ENCODE measurements at places on chromosomes 7 and 10.

- DNase-seq = no peak
Observed at GRCh38 chr10:30619966-30620365, 9.6 kb downstream of the LYZL2 start.

DNA sequence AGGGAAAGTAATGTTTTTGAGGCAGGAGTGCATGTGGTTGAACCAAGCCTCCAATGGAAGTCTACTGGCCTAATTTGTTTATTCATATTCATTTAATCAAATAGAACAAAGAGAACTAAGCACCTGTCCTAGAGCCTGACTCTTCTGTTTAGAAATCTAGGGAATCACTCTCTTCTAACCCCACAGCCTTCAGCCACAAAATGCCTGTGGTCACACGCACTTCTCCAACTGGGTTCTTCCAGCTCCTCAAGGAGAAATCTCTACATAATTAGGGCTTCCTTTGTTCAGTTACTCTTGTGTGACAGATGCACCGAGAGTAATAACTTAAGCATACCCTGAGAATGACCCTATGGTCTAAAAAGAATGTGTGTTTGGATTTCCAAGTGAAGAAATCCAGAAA is 133.7 kb upstream of the NAMPT start:
- no peak for DNase-seq

DNA sequence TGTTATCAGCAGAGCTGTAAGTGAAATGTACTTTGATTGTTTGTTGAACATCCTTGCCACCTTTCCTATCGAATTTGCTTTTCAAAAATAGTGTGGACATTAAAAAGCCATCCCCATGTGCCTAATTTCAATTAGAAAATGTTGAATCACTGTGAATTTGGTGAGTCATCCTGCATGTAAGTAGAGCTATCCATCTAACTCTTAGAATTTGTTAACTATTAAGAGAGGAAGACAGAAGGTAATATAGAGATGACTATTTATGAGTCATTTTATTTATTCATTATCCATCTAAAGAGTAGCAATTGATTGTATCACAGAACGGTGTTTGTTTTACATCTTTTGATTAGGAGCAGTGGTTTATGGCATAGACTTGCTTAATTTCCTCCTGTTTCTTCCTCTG is 154.7 kb downstream of the MGMT start:
- DNase-seq = no peak

DNA sequence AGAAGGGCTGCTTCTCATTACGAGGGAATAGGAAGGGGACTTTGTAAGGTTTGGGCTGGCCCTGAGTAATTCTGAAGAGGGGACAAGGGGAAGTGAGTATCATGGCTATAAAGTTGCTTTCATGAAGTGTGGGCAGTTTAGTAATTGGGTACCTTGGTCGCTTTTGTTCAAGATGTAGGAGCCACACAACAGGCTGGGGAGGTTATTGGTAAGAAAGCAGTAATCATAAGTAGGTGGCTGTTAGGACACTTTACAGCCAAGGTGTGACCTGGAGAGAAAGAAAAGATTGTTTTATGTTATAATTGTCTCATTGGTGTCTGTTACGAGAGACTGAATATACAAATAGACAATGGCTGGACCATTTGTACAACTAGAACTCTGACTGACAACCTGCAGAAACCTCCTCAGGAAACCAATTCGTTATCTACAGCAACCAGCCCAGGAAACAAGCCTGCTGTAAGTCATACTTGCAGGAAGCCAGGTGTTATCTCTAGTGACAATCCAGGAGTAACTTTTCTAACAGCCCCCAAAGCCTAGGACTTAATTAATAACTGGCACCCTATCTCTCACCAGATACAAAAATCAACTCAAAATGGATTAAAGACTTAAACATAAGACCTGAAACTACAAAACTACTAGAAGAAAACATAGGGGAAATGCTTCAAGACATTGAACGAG is 5.0 kb upstream of the CCM2 start:
- no peak for DNase-seq

DNA sequence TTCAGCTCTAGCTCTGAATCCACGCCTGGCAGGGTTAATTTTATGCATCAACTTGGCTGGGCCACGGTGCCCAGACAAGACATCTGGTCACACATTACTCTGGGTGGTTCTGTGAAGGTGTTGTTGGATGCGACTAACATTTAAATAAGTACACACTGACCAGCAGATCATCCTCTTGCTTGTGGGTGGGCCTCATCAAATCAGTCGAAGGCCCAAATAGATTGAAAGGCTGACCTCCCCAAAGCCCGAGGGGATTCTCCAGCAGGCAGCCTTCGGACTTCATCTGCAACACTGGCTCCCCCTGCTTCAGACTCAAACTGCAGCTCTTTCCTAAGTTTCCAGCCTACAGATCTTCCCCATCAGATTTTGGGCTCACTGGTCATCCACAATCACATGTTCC is 53.6 kb downstream of the SFMBT2 start:
- DNase-seq = no peak

- no peak for DNase-seq
Observed at GRCh38 chr7:7895004-7895650, 73.5 kb upstream of the GLCCI1 start.

- DNase-seq = no peak
Observed at GRCh38 chr7:30074422-30075030, 46.3 kb downstream of the PLEKHA8 start.

- peak; percentile 30 for DNase-seq
Observed at GRCh38 chr7:169276-170172, 22.8 kb upstream of the FAM20C start.

DNA sequence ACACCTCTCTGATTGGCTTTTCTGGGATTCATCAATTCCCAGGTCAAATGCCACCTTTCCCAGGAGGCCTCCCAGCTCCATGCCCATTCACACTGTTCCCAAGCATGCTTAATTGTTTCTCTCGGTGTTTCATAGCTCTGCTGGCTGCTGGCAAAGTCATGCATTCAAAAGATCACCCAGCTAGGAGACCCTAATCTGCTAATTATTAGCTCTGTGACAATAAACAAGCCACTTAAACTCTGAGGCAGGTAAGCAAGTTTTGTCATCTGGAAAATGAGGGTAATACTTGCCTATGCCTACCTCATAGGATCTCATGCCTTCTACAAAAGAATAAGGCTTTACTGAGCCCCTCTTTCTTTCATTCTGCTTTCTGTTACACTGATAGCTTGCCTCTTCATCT is 828 bp upstream of the KEL start:
- DNase-seq = no peak

- no peak for DNase-seq
Observed at GRCh38 chr10:13462551-13462950, 66.3 kb downstream of the BEND7 start.

- DNase-seq = no peak
Observed at GRCh38 chr7:2564970-2565540, 6.3 kb downstream of the IQCE start.

DNA sequence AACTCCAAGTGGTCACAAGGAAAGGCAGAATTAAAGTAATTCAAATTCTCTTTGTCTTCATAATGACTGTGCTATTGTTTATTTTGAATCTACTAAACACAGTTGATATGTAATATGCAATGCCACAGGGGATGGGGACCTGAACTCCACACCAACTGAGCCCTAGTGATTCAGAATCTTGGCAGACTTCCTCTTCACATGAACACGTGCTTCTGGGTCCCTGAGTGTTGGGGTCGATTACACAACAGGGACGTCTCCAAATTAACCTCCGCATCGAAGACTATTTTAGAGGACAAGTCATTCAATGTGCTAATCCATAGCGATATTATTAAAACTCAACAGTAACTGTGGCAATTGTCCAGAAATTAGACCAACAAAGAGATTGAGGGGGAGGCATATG is 95.3 kb upstream of the CARD11 start:
- no peak for DNase-seq

DNA sequence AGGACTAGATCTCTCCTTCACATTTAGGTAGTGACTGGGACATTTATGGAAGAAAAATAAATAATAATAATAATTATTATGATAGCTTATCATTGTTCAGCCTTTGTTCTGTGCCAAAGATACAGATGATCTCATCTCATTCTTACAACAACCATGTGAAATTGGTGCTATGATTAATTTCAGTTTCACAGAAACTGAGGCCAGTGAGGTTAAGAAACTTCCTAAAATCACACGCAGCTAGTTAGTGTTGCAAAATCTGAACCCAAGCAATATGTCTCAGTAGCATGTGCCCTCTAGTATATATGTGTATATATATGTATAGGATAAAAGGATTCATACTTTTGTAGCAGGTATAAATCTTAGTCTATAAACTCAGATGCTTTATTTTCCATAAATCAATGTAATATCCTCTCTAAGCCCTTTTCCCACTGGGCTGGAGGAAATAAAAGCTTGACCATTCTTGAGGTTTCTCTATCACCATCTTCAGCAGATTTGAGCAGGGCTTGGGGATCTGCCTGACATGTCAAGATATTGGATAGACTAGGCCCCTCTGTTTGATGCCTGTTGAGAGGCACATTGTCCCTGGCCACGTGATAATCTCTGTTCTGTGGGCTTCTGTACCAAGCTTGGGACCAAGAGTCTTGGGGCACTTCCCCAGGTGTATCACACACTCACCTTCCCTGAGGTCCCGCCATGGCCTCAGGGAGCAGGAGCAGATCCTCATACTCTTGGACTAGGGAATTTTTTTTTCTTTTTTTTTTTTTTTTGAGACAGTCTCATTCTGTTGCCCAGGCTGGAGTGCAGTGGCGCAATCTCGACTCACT is 172.6 kb upstream of the NRP1 start:
- DNase-seq = no peak

- DNase-seq = no peak
Observed at GRCh38 chr10:121405549-121405948, 192.7 kb downstream of the FGFR2 start.

GRCh38 chr10:73768881-73769280 is 13.0 kb upstream of the CHCHD1 start:
- no peak for DNase-seq

- peak; percentile 42 for DNase-seq
Observed at GRCh38 chr7:131557652-131558385, 1.4 kb upstream of the PODXL start.

GRCh38 chr7:65448816-65449504 is 75.3 kb downstream of the ZNF92 start:
- no peak for DNase-seq

DNA sequence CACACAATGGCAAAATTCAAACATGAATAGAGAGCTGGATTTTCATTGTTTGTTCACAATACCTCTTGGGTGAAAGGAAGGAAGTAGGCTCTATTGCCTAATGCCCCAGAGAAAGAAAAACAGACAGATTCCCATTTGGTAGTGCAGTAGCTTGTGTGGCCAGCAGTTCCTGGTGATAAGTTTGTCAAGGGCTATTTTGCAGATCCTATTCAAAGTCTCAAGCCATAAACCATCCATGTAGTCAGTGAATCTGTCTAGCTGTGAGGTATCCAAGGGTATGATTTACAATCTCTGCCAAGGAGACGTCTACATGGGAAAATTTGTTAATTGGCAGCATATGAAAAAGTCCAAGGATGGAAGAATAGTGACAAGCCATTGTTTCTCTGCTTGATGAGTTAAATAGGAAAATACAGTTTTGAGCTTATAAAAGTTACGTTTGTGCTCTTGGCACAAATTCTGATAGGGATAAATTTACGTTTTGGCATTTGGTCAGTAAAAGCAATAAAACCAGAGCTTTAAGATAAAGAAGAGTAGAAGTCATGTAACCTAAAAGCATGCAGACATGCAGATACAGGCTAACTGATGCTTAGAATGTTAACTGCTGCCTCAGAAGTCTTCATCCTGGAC is 269.1 kb downstream of the GATA3 start:
- no peak for DNase-seq

DNA sequence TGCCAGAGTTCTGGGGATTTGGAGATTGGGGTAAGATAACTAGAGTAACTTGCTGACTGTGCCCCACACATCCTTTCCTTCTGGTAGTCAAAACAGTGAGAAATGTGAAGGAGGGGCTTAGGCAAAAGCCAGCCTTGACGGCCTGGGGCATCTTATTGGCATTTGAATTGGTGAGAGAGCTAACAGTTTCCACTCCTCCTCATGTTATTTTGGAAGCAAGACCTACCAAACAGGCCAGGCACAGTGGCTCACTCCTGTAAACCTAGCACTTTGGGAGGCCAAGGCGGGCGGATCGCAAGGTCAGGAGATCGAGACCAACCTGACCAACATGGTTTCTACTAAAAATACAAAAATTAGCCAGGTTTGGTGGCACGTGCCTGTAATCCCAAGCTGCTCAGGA is 596.6 kb downstream of the GRM8 start:
- DNase-seq = no peak

DNA sequence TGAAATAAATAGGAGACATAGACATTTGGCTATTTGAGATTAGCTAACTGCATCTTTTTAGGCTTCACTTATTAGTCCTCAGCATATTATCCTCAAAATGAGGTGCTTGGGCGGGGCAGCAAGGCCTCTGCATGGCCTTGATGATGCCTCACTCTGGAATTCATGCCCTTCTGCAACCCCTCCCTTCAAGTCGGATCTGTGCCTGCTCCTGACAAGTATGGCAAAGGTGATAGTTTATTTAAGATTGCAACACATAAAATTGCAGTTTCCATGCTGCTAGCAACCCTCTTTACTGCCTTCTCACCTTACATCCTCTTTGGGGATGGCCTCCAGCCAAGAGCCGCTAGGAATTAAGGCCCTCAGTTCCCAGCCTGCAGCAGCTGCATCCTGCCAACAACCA is 241.3 kb upstream of the ADARB2 start:
- no peak for DNase-seq

DNA sequence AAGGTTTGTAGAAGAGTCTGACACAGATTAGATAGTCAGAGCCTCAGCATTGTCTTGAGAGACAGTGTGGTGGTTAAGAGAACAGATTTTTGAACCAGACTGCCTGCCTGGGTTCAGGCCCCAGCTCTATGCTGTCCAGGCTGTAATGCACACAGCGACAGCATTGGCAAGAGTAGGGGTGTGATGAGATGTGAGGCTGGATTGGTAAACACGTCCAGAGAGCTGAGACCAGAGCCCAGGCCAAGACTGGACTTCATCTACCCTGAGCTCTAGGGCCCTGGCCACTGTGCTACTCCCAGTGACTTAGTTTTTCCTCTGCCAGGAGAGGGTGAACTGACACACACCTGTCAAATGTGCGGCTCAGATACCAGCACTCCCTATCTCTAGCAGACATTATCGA is 360.4 kb downstream of the RPS24 start:
- DNase-seq = no peak

GRCh38 chr7:149085866-149086265 is 4.7 kb downstream of the ZNF786 start:
- DNase-seq = no peak

- DNase-seq = no peak
Observed at GRCh38 chr10:72830625-72831024, 62.9 kb upstream of the OIT3 start.
